ENCODE measurements at places on chromosomes 12 and 14.

- peak; percentile 80 for DNase-seq
Observed at GRCh38 chr14:106845286-106846087, 1319.1 kb downstream of the TMEM121 start.

DNA sequence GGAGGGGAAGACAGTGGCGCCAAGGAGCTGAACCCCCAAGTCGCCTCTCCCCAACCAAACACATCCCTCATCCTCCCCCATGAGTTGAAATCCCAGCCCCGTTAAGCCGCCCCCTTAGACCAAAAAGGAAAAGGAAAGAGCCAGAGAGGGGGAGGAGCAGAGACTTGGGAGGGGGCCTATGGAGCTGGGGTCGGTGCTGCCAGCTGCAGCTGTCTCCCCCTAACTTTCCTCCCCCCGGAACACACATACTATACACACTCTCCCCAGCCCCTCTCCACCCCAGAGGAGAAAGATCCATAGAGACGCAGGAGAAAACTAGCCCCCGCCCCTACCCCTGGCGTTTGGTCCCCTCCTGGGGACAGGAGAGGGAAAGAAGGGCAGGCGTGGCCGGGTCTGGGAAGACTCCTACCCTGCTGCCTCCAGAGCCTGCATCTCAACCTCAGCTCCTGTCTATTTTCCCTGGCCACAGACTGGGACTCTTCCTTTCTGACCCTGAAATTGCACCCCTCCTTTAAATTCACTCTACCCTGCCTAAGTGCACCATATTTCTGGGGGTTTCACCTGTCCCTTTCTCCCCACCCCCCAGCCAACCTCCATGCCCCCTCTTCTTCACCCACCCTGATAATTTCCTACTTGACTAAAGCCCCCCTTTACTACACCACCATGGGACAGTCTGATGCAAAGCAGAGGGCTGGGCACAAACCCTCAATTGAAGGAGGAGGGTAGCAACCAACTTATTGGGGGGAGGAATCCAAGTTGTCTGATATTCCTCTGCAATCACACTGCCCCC, 1.7 kb upstream of the HOXC9 start:
- no peak for DNase-seq

GRCh38 chr14:99627510-99628381, 17.2 kb upstream of the HHIPL1 start:
- no peak for DNase-seq

DNA sequence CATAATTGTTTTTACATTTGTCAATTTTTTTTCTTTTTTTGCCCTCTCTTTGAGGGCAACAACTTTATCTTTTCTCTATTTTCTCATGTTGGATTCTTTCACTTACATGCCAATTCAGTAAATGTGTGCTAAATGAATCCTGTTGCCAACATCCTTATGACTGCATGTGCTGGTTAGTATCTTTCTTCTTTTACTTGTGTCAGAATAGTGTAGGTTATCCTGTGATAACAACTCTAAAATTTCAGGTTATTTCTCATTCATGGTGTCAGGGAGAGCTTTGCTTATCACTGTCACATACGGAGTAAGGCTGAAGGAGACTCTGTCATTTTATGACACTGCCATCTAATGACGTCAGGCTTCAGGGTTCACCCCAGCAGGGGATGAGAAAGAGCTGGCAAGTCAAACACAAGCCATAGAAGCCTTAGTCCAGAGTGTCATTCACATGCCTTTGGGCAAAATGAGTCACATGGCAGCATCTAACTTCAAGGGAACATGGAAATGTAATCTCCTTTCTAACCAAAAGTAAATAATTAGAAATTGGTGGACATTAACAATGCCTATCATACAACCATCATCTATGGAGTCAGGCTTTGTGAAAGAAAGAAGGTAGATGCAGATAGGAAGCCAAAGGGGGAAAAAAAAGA, 242.5 kb upstream of the ATP2B1 start:
- no peak for DNase-seq

- DNase-seq, result peak; percentile 22
Observed at GRCh38 chr14:88790501-88791251, 2.1 kb downstream of the EML5 start.

GRCh38 chr12:131747276-131748177, 36.6 kb downstream of the SFSWAP start:
- DNase-seq, result no peak

- DNase-seq, result no peak
Observed at GRCh38 chr12:105296116-105297089, 34.1 kb upstream of the C12orf75 start.

- no peak for DNase-seq
Observed at GRCh38 chr12:41250748-41251147, 62.6 kb downstream of the PDZRN4 start.

DNA sequence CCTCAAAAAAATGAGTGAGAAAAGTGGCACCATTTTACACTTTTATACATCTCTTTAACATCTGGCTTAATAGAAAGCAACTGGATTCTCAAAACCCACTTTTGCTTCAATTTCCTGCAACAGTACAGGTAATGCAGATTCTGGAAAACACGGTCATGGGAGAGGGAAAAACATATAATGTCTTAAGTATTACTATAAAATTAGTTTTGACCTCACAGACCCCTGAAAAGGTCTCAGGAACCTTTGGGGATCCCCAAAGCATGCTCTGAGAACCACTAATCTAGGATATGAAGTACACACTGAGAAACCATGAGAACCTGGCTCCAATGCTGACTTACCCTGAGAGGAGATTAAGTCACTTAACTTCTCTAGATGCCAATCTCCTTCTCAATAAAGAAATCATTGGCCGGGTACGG, 64.7 kb downstream of the PPP2R5E start:
- DNase-seq, result peak; percentile 26

DNA sequence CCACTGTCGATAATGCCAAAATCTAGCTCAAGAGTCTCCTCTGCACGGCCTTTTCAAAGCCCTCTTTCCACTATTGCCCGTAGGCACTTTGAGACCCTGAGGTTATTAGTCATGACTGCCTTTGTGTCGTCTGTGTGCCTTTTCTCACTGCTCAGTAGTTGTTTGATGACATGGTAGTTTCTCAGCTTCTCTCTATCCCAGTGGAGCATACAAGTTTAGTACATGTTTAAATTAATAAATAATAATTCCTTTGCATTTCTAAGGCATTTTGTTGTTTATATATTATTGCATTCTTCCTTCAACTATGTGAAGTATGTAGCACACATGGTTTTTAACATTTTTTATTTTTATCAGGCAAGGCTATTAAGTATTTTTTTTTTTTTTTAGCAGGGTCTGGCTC, 458.1 kb downstream of the PCNX1 start:
- no peak for DNase-seq

DNA sequence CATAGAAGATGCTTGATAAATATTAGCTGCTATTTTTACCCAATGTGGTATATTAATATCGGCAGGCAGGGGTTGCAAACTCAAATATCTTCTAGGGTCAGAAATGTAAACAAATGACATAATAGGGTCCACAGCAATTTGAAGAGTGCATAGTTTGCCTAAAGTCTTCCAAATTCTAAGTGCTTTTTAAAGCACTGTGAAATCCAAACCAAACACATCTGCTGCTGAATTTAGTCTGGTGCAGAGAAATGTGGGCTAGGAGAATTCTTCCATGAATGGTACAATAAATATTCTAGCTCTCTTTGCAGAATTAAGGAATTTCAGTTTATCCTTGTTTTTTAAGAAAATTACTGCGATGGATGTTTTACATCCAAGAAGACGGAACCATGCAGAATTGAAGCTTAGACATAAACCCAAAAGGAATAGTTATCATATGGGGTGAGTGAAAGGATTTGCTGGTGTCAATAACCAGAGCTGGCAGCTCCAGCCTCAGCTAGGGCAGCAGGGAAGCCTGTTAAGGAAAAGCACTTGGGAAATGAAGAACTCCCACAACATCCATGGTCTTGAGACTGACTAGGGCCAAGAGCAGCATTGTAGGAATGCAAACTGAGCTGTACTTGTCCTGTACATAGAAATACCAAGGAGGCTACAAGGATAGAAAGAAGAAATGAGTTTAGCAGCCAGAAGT, 65.5 kb downstream of the PTPRR start:
- no peak for DNase-seq

DNA sequence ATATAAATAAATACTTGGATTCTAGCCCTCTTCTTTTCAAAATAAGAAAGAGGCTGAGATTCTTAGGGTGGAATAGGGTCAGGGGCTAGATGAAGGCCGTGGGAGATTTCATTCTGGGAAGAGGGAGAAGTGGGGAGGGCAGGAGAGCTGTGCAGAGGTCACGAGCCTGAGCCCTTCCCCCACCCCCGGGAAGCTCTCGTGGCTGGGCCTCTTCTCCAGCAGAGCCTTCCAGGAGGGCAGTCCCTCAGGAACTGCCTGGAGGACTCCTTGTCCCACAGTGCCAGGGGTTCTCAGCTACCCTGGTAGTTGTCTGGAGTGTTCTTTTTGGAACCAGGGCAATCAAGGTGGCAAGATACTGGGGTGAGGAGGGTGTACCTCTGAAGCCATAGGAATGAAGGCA, 94.0 kb downstream of the ESR2 start:
- no peak for DNase-seq

DNA sequence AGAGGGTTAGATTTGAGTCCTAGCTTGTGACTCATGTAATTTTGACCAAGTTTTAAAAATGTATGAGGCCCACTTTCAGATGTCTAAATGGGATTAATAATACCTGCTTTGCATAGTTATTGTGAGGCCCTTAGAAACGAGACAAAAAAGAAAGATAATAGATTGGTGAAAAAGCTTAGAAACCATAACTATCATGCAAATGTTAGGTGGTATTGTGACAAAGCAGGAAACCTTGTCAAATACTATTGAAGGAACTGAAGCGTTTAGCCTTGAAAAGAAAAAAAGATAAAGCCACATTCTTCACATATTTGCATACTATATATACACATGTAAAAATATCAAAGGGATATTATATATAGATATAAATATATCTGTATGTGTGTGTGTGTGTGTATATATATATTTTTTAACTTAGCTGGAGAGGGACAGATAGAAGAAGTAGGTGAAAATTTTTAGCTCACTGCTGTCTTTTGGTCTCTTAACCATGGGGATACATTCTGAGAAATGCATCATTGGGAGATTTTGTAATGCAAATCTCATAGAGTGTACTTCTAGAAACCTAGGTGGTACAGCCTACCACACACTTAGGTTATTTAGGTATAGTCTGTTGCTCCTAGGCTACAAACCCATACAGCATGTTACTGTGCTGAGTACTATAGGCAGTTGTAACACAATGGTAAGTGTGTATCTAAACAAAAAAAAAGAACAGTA, 270.3 kb downstream of the CCDC91 start:
- DNase-seq, result no peak

GRCh38 chr14:79947440-79948054, 263.8 kb downstream of the DIO2 start:
- DNase-seq, result peak; percentile 95

GRCh38 chr12:15931590-15932053, 20.5 kb downstream of the DERA start:
- peak; percentile 87 for DNase-seq

GRCh38 chr14:28982228-28982627, 215.6 kb downstream of the FOXG1 start:
- no peak for DNase-seq

DNA sequence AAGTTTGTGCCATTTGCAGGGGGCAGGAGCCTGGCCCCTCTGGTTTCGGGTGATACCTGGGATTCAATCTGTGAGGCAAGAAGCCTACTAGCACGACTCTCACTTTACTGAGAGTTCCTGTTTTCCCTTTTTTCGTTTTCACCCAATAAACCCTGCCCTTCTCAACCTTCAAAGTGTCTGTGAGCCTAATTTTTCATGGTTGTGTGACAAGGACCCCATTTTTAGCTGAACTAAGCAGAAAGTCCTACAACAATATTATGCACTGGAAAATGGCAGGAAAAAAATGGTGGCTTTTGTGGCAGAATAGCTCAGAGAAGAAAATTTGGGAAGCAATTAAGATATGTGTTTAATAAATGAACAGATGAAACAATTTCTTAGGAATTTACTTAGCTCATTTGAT, 432.1 kb downstream of the C12orf50 start:
- DNase-seq, result no peak

- DNase-seq, result peak; percentile 5
Observed at GRCh38 chr12:66367015-66367667, 64.8 kb downstream of the HELB start.

DNA sequence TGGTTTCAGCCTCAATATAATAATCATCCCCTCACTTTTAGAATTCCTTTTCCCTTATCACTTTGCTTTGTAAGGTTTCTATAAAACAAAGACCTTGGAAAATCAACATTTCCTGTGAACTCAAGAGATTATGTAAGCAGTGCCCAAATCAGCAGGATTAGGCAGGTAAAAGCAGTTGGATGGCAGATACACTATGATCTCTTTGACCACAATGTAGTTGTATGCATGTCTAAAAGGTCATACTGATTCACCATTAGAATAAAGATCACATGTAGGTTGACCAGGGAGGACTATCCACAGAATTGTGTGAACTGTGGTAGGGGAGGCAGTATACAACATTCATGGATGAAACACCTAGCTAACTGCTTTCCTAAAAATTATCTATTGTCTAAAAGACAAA, 57.5 kb downstream of the DENND5B start:
- no peak for DNase-seq

- DNase-seq, result no peak
Observed at GRCh38 chr14:81432219-81432661, 32.1 kb upstream of the STON2 start.

- no peak for DNase-seq
Observed at GRCh38 chr14:88229428-88229827, 93.6 kb downstream of the KCNK10 start.

DNA sequence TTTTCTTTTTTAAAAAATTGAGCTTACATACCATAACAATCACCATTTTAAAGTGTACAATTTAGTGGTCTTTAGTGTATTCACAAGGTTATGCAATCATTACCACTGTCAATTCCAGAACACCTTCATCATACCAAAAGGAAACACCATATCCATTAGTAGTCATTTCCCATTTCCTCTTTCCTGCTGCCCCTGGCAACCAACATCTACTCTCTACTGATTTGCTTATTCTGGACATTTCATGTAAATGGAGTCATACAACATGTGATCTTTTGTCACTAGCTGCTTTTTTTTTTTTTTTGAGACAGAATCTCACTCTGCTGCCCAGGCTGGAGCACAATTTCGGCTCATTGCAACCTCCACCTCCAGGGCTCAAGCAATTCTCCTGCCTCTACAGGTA, 66.8 kb upstream of the CFL2 start:
- no peak for DNase-seq

DNA sequence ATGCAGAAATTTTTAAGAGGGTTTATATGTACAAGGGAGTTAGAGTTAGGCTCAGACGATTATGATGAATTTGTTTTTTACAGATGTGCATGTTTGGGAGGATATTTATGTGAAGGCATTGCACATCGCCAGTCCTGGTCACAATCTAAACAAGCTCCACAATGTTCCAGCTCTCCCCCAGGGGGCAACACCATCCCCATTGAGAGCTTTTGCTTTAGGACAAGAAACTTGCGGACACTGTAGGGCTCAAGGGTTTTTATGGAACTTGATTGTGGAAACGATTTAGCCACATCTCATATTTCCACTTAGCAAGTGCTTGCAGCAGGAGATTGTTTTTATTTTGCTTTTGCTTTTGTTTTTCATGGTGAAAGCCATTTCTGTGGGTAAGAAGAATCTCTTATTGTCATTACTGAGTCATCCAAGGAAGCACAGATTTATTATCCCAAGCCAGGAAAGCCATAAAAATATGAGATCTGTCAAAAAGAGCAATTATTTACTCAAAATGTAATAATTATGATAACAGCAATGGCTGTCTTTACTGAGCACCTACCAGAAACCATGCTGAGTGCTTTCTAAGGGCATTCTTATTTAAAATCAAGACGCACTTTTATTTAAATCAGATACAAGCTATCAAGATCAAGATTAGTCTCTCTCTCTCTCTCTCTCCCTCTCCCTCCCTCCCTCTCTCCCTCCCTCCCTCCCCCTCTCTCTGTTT, 276.7 kb upstream of the SRRM4 start:
- peak; percentile 43 for DNase-seq

- no peak for DNase-seq
Observed at GRCh38 chr12:65895759-65896656, 71.7 kb downstream of the HMGA2 start.

All from NCI-H82 (cell line).